Esophagus squamous epithelium (tissue), 5 donors: ENCODE measurements at places on chromosomes 3 and 15.

GRCh38 chr3:79203144-79203519, 564.7 kb downstream of the ROBO1 start:
- DNase-seq, result no peak

GRCh38 chr3:27429909-27430308, 54.3 kb downstream of the SLC4A7 start:
- no peak for DNase-seq

- no peak for DNase-seq
These were observed 7.4 kb downstream of the ZDHHC19 start for GRCh38 chr3:196203846-196204245.

GRCh38 chr3:138945709-138946662, 951 bp downstream of the FOXL2 start:
- DNase-seq, result no peak

GRCh38 chr3:88595026-88595425, 445.3 kb downstream of the C3orf38 start:
- DNase-seq, result no peak

GRCh38 chr15:31308185-31308639, 18.4 kb upstream of the KLF13 start:
- DNase-seq, result no peak

DNA sequence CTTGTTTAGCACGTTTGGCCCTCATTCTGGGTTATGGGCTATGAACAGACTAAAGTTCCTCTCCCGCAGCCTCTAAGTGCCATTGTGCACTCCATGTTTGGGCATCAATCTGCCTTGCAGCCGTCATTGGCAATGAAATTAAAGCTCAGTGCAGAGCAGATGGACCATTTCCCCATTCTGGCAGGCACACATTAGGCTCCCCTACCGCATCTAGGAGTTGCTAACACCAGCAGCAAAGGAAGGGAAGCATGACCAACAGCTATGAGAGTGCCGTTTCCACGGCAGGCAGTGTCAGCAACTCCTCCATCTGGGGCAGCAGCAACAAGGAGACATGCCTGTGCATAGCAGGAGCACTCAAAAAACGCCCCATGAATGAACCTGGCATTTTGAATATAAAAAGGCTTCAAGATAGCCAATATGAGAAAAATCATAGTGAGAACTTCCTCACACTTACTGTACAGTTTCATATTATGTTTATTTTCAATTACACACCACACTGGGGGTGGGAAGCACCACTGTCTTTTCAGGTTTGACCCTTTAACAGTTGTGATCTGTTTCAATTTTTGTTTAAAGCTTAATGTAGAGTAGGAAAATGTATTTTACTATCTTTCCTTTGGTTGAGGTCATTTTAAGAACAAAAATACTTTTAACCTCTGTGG, 218.7 kb downstream of the KCNMB2 start:
- no peak for DNase-seq

DNA sequence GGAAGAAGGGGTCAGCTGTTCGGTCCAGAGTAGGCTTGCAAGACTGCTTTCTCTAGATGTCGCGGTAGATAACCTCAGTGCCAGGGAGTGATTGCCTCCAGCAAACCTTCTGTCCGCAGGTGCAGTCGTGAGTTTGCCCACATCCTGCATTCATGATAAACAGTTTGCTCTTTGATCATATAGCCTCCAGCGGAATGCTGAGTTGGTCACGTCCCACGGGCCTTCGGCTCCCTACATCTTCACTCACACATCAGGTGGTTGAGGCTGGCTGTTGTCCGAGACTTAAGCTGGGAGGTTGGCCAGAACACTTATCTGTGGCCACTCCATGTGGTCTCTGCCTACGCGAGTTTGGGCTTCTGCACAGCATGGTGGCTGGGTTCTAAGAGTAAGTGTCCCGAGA, 62.1 kb upstream of the NR2C2 start:
- DNase-seq, result no peak

- no peak for DNase-seq
These were observed 250.0 kb upstream of the NECTIN3 start for GRCh38 chr3:110821586-110821985.

GRCh38 chr15:55108858-55109518, 87.8 kb downstream of the RSL24D1 start:
- no peak for DNase-seq

GRCh38 chr3:6066397-6066796, 794.5 kb upstream of the GRM7 start:
- no peak for DNase-seq

GRCh38 chr15:68631601-68632051, 52.8 kb downstream of the CORO2B start:
- DNase-seq, result no peak

GRCh38 chr3:66336333-66336766, 115.5 kb downstream of the SLC25A26 start:
- DNase-seq, result no peak

- DNase-seq, result no peak
These were observed 23.5 kb downstream of the B3GALNT1 start for GRCh38 chr3:161081633-161082032.

DNA sequence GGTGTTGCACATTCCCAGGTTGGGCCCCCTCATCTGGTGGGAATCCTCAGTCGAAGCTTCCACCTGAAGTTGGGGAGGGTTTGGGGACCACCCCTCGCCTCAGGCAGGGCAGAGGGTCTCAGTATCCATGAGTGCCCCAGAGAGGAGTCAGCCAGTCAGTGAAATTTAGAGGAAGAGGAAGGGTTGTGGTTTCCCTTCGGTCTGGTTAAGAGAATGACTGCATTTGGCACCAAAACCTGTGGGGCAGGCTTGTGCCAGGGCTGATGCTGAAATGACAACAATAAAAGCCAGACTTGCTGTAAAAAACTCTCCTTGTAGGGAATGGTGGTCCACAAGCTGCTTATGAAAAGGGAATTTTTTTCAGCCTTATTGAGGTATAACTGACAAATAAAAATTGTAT, 22.6 kb downstream of the LMCD1 start:
- no peak for DNase-seq

DNA sequence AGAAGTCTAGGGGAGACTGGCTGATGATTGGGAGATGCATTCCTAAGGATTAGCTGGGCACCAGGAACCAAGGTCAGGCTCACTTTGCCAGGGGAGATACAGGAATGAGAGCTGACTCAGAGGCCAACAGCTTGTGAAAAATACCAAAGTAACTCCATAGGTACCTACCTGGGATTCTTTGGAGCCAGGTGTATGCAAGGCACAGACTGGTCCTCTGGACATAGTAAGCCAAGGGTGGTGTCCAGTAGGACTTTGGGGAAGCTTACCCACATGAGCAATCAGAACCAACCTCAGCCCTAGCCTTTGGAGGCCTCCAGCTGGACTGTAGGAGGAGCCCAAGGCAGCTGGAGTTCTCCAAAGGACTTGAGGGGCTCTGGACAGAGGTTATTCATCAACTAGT, 47.5 kb downstream of the CRYGS start:
- DNase-seq, result no peak

DNA sequence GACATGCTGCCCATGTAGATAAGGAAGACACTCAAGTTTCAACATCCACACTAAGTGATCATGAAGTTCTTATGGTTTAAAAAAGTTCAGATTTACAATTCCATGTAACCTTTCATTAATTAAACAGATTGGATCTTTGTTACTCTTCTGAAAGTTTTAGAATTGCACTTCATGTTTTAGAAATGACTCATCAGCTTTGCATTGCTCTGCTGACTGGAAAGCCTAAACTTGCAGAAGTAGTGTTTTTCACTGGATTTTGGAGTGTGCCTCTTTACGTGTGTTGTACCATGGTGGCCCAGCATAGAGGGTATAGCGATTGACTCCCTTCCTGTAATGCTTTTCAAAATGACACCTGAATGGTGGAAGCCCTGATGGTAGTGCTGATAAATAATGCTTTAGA, 157.9 kb downstream of the BBX start:
- DNase-seq, result no peak

- DNase-seq, result no peak
These were observed at the start of gene TM4SF1 for GRCh38 chr3:149377408-149378364. Gene TM4SF1, minus strand, starts transcription at chr3:149377649. Its CDS starts 102 bp downstream, at chr3:149377547.

- DNase-seq, result no peak
These were observed 173.7 kb upstream of the CRBN start for GRCh38 chr3:3353153-3353552.

DNA sequence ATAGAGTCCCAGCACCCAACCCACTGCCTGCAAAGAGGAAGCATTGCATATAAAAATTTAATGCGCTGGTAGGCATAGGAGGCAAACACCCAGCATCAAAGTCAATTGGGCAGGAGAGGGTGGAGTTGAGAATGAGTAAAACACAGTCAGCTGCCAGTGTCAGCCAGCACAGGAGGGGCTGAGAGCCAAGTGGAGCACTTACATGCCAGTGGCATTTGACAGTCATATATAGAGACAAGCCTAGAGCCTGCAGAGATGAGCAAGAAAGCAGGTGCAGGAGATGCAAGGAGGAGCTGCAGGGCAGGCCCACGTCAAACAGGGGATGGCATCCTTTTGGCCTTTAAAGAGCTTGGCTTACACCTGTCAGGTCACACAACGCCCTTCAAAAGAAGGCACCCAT, 27.6 kb upstream of the ZFAND6 start:
- no peak for DNase-seq

- DNase-seq, result no peak
These were observed 39.6 kb downstream of the TLE3 start for GRCh38 chr15:70057931-70058641.

- no peak for DNase-seq
These were observed 26.0 kb downstream of the RPN1 start for GRCh38 chr3:128624526-128625138.

- DNase-seq, result no peak
These were observed 21.7 kb downstream of the ETFA start for GRCh38 chr15:76289582-76289981.

DNA sequence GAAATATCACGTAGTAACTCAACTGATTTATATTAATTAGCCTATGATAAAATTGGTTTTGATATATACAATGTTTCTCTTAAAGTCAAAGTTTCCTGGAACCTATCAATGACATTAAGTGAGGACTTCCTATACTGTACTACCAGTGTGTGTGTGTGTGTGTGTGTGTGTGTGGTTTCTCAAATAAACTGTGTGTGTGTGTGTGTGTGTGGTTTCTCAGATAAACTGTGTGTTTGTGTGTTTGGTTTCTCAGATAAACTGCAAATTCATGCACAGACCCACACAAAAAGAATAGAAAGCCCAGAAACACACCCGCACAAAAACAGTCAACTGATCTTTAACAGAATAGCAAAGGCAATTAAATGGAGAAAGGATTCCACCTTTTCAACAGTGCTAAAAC, 14.5 kb upstream of the WDR5B start:
- DNase-seq, result no peak

GRCh38 chr15:52098323-52098722, 14.3 kb downstream of the BCL2L10 start:
- DNase-seq, result no peak

DNA sequence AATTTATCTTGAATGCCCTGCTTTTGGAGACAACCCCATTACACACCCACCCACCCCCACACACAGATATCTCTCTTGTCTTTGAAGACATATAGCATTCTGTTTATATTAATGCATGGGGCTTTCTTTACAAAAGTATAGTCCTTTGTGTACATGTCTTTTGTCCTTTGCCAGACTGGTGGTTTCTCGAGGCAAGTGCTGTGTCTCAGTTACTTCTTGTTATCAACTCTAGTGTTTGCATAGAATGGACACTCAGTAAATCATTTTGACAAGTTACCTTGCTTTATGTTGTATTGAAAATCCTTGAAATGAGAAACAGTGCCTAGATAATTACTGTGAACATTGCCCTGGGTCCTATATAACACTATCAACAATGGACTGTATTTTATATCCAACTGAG, 33.9 kb downstream of the KBTBD8 start:
- DNase-seq, result no peak

DNA sequence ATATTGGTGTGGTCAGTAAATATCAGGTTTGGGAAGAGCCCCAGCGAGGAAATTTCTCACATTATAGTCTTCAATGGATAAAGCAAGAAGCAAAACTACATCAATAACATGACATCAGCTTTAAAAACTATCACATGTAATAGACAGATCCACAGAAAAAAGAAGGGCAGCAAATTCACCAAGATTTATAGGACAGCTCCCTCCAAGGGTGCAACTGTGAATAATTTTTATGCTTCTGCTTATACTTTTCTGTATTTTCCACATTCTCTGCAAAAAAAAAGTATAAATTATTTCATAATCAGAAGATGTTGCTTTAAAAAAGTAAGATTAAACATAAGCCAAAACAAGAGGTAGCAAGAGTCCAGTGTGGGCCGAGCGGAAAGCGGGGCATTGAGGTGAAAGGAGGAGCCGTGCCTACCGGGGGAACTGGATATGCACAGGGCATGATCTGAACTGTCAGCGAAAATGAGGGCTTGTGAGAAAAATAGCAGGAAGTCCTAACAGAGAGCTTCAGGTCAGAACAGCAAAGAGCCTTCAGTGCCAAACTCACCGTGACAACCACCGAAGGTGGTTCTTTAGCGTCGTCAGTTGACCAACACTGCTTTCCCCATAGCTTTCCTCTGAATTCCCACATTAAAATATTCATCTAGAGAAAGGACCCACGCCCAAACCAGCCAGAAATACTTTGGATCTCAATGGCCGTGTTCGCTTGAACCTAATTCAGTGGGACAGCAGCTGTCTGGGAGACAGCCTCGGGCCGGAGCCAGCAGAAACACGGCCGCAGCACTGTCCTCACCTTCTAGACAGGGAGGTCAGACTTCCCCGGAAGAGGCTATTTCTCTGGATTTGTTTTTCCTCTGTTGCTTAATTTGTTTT, 59.8 kb downstream of the FAM174B start:
- no peak for DNase-seq

- no peak for DNase-seq
These were observed 810 bp upstream of the THRB start for GRCh38 chr3:24495326-24495994.

GRCh38 chr3:197899833-197900478, 50.0 kb upstream of the RPL35A start:
- DNase-seq, result no peak

DNA sequence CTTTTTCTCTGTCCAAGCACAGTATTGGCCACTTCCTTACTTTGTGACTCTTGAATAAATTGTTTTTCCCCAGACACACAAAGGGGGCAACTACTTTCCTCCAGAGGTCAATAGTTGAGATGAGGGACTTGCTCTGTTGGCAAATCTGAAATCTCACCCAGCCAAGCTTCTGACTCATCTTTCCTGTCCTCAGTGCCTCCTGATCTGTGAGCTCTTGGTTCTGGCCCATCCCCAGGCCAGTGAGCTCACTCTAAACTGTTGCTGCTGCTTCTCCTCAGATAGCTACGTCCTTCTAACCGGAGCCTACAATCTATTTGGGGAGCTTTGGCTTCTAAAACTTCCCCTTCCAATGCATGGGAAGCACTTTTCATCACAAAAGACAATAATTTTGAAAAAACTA, 50.0 kb upstream of the NMD3 start:
- DNase-seq, result no peak

- no peak for DNase-seq
These were observed 45.4 kb downstream of the LIPC start for GRCh38 chr15:58477170-58477569.

GRCh38 chr15:36039996-36040572, 494.1 kb upstream of the DPH6 start:
- DNase-seq, result no peak

DNA sequence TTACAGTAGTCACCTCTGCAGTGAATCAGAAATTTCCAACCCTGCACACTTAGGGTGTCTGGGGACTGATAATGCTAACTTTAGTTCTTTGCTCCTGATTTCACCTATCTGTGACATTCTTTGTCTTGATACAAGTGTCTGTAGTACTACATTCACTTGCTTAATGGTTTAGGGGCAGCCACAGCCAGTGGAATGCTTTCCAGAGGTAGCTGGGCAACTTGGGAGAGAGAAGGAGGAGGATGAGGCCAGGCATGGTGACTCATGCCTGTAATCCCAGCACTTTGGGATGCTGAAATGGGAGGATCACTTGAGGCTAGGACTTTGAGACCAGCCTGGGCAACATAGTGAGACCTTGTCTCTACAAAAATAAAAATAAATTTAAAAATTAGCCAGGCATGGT, 8.5 kb downstream of the BAHD1 start:
- DNase-seq, result no peak
